A549 treated with CORT108297 at 1 μM for 4 hours (cell line): ENCODE measurements at places on chromosomes 12 and 14. TPM values are rescaled to one million over a fixed set of nuclear protein-coding genes. Genes with fewer than 3 reads are reported as not detected.

ARF3 gene
- total RNA-seq, result 114 to 156 TPM (median 153 TPM) in 5 replicates

KITLG gene
- total RNA-seq, result 10.4 to 15.3 TPM (median 11.9 TPM) in 5 replicates

FOXN4 gene
- 0.05 to 0.06 TPM in 2 of 5 replicates, not detected in the others for total RNA-seq

ITGB7 gene
- total RNA-seq, result 0.13 to 0.59 TPM (median 0.33 TPM) in 5 replicates

HAL gene
- total RNA-seq, result 0.16 to 0.30 TPM (median 0.18 TPM) in 4 of 5 replicates, not detected in the other

SPTB gene
- total RNA-seq, result 1.0 to 1.5 TPM (median 1.1 TPM) in 5 replicates

INSM2 gene
- 0.02 to 0.08 TPM (median 0.07 TPM) in 3 of 5 replicates, not detected in the others for total RNA-seq

ZDHHC22 gene
- total RNA-seq, result 0.20 to 0.46 TPM (median 0.34 TPM) in 5 replicates

LRP1-AS gene
- not detected in 5 replicates for total RNA-seq

SRRM4 gene
- total RNA-seq, result not detected in 5 replicates

AHNAK2 gene
- total RNA-seq, result 182 to 238 TPM (median 196 TPM) in 5 replicates

SYNE2 gene
- 8.7 to 11.2 TPM (median 9.8 TPM) in 5 replicates for total RNA-seq

IL22 gene
- not detected in 5 replicates for total RNA-seq

KRT79 gene
- 0.05 to 0.14 TPM (median 0.09 TPM) in 4 of 5 replicates, not detected in the other for total RNA-seq

OVCH1 gene
- not detected in 5 replicates for total RNA-seq

KLRB1 gene
- total RNA-seq, result not detected in 5 replicates

HCAR1 gene
- 0.01 to 0.06 TPM (median 0.02 TPM) in 5 replicates for total RNA-seq

FAM90A1 gene
- 0.03 to 0.10 TPM (median 0.07 TPM) in 5 replicates for total RNA-seq

CLEC2B gene
- 1.0 to 1.9 TPM (median 1.8 TPM) in 5 replicates for total RNA-seq

REP15 gene
- 0.34 to 0.62 TPM (median 0.51 TPM) in 5 replicates for total RNA-seq

DDN gene
- total RNA-seq, result 0.57 to 0.82 TPM (median 0.67 TPM) in 5 replicates

VDR gene
- total RNA-seq, result 2.6 to 3.1 TPM (median 2.8 TPM) in 5 replicates

KIF26A gene
- total RNA-seq, result 1.9 to 4.4 TPM (median 3.7 TPM) in 5 replicates

ISM2 gene
- 0.24 to 0.44 TPM (median 0.42 TPM) in 5 replicates for total RNA-seq

CACNA2D4 gene
- not detected in 5 replicates for total RNA-seq

CATSPERB gene
- total RNA-seq, result not detected in 5 replicates

KRT74 gene
- not detected in 5 replicates for total RNA-seq

BBOF1 gene
- 2.7 to 5.4 TPM (median 2.9 TPM) in 5 replicates for total RNA-seq

SOX5 gene
- not detected in 5 replicates for total RNA-seq

MMP17 gene
- total RNA-seq, result 10.2 to 16.9 TPM (median 12.1 TPM) in 5 replicates
